ENCODE measurements at places on chromosomes 16 and 17.

- no peak for DNase-seq
These were observed 38.3 kb downstream of the PRKCA start for GRCh38 chr17:66340720-66341119.

DNA sequence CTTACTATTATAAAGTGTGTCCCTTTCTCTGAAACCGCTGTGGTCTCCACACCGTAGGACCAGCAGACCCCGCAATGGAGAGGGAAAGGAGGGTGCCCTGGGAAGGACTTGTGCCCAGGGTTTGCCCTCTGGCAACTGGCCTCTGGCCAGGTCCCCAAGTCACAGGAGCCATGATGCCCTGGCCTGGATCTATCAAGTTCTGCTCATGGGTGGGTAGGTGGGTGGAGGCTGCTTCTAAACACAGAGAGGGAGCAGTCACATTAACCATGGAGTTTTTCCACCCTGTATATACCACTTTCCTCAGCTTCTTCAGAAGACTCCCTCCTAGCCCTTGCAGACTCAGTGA lies 9.4 kb upstream of the NEUROD2 start:
- DNase-seq, result no peak

GRCh38 chr16:54928411-54929089 lies 2.1 kb upstream of the IRX5 start:
- no peak for DNase-seq

DNA sequence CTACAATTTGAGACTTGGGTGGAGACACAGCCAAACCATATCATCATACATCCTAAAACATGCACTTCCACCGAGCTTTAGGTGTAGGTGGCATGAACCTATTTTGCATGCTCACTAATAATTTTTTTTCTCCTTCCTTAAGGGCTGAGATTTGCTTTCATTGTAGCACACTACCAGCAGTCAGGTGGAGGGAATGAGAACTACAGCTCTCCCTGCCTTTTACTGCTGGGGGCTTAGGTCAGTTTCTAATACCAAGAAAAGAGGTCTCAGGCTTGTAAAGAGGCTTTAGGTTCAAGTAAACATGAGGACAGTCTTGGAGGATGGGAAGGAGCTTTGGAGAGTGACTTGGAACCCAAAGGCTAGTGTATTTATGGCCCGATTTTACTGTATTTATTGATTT lies 22.0 kb downstream of the CFAP20 start:
- DNase-seq, result no peak

- DNase-seq, result no peak
These were observed 149.8 kb downstream of the RBFOX3 start for GRCh38 chr17:79461041-79461440.

DNA sequence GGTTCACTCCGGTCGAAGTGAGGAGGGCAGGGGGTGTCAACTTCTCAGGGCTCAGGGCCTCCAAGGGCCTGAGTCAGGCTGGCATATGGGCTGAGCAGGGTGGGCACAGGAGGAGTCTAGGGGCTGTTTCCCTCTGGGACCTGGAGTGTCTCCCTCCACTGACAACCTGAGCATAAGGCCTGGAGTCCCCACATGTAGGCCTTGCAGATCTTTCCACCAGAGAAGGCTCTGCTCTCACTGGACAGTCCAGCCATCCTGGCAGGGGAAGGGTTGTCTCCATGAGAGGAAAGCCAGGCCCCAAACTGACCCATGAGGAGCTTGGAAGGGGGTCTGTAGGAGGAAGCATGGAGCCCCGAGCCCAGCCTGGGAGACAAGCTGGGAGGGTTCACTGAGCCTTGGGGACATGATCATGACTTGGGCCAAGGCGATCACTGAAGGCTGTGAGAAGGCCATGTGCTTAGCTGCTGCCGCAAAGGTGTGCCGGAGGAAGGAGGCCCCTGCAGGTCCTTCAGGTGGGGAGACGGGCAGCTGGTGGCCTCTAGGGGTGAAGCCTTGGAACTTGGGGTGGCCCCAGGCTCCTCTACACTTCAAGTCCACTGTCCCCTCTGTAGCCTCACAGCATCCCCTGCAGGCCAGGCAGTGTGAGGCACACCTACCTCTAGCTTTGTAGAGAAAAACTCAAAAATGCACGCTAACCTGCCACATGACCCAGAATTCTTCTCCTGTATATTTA lies 9.9 kb downstream of the CMTM2 start:
- DNase-seq, result no peak

- DNase-seq, result no peak
These were observed 23.0 kb downstream of the KCNJ16 start for GRCh38 chr17:70098030-70098429.
